ENCODE measurements at places on chromosomes 1 and 21.

DNA sequence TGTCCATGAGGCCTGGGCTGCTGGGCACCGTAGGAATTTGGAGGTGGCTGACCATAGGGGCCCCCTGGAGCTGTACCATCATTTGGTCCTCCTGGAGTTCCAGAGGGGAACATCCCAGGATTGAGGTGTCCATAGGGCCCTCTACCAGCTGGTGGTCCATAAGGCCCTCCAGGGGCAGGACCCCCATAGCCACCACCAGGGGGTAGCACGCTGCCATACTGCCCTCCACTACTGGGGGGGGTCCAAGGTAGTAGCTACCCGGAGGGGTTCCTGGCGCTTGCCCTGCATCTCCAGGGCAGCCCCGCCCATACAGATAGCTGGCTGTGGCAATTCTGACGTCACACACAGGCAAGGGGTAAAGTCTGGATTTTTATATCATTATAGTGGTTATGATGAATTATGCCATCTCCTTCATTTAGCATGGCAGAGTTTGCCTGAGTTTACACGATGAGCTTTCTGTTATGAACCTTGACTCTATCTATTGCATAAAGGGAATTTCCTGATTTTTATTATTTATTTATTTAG lies 13.2 kb downstream of the MDM4 start:
- no peak for DNase-seq

GRCh38 chr1:19665496-19666465 lies 1.1 kb downstream of the HTR6 start:
- DNase-seq: peak; percentile 59

- DNase-seq: peak; percentile 87
These were observed 36.4 kb upstream of the JAK1 start for GRCh38 chr1:65002508-65003315.

- peak; percentile 66 for DNase-seq
These were observed 849 bp downstream of the NFIA start for GRCh38 chr1:61083013-61083806.

GRCh38 chr1:31562707-31563360 lies 13.5 kb upstream of the TINAGL1 start:
- DNase-seq: no peak

- peak; percentile 45 for DNase-seq
These were observed 13.7 kb downstream of the LGR6 start for GRCh38 chr1:202207292-202207691.

GRCh38 chr1:118992868-118993699 lies 4.9 kb upstream of the TBX15 start:
- peak; percentile 55 for DNase-seq

GRCh38 chr1:60510162-60510561 lies 436.6 kb upstream of the C1orf87 start:
- no peak for DNase-seq

DNA sequence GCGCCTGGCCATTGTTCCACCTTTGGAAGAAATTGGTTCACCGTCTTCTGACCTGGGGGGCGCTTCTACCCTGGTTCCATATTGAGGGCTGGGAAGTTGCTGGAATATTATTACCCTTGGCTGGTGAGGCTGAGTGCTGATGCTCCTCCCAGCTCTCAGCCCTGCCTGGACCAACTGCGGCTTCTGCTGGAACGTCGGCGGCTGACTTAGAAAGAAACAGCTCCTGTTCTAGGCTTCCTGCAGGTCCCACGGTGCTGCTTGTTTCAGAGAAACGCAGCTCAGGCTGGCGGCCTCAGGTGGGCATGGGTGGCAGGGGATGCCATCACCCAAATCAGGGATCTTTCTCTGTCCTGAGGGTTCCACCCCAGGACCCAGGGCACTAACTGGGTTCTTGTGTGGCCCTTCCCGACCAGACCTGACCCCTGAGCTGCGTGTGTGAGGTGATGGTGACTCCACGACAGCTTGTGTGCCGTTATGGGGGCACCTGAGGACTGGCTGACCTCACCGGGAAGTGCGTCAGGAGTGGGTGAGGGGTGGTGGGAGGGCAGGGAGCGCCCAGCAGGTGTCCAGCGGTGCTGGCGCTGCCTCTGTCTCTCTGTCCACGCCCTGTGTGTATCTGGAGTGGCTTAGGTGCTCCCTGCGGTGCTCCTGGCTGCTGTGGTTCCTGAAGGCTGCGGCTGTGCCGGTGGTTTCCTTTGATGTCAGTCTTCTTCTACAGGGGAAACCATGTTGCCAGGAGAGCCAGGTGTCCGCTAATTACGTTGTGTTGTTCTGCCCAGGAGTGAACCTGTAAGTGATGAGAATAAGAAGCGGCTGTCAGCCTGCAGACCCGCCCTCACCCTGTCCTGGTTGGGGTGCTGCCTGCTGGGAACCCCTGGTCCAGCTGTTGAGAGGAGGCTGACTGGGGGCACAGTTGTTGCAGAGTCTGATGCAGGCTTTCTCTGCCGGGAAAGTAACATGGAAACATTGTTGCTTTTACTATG lies 8.9 kb downstream of the SKI start:
- no peak for DNase-seq

GRCh38 chr21:41432562-41433460 lies 6.8 kb downstream of the MX1 start:
- no peak for DNase-seq

DNA sequence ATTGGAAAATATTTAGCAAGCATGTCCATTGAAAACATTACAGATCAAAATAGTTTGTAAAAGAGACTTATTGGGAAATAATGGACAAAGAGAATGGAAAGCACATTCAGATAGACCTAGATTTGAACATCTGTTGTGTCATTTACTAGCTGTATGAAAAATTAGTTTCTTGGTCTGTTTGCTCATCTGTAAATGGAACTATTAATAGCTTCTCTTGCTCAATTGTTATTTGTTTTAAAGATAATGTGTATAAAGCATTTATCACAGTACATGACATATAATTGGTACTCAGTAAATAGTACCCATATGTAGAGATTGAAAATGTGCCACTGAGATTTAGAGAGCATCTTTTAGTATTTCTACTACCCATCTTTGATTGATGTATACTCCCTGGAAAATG lies 25.9 kb downstream of the RPAP2 start:
- DNase-seq: no peak

- DNase-seq: no peak
These were observed 3.6 kb downstream of the C1orf232 start for GRCh38 chr1:26164861-26165842.

- peak; percentile 87 for DNase-seq
These were observed at the start of gene PTGER3 for GRCh38 chr1:71047635-71048607. Gene PTGER3 (minus strand): TSS chr1:71047816. CDS start chr1:71047577, 239 bp downstream.

DNA sequence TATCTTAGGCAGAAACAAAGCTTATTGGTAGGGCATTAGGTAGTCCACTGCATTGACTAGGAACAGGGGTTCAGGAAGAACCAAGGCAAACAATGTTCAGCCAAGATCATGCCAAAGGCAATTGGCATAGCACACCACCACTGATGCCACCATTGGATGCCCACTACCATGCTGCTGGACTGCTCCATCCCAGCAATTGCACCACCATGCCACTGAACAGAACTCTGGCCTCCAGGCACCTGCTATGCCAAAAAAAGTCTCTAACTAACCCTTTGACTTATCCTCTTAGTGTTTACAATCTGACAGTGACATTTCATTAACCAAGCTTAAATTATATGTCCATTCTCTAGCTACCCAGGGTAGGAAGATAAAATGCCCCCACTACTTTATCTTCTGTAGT lies 509.6 kb upstream of the CAMK1G start:
- no peak for DNase-seq

DNA sequence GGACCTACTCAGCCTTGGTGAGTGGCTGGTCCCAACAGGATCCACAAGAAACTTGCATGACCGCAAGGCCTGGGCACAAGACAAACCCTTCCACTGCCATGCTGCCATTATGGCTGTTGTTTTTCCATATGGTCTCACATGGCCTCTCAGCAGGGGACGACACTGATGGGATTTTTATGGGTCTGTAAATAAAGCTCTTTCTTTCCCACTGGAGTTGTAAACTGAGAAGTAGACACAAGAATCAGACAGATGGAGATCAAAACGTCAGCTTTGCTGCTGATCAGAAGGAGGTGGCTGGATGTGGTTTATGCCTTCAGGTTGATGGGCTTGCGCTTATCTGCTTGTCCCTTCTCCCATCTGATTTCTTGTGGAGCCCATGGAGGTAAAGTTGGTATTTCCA lies 138.1 kb upstream of the KCNJ6 start:
- no peak for DNase-seq

DNA sequence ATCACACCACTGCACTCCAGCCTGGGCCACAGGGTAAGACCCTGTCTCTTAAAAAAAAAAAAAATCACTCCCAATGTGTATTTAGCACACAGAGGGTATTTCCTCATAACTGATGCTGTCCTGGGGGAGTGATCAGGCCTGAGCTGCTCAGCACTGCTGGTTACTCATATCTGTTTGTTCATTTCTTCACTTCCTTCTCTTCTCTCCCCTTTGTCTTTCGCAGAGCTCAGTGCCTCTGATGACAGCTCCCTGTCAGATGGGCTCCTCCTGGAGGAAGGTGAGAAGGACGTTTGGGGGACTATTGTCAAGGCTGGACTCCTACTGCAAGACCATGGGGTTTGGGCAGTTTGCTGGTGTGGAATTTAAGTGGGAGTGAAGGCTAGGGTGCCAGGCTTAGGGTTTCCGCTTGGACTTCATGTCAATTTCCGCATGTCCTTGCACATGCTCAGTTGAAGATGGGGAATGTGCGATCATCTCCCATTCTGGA lies 13.0 kb downstream of the INAVA start:
- no peak for DNase-seq

DNA sequence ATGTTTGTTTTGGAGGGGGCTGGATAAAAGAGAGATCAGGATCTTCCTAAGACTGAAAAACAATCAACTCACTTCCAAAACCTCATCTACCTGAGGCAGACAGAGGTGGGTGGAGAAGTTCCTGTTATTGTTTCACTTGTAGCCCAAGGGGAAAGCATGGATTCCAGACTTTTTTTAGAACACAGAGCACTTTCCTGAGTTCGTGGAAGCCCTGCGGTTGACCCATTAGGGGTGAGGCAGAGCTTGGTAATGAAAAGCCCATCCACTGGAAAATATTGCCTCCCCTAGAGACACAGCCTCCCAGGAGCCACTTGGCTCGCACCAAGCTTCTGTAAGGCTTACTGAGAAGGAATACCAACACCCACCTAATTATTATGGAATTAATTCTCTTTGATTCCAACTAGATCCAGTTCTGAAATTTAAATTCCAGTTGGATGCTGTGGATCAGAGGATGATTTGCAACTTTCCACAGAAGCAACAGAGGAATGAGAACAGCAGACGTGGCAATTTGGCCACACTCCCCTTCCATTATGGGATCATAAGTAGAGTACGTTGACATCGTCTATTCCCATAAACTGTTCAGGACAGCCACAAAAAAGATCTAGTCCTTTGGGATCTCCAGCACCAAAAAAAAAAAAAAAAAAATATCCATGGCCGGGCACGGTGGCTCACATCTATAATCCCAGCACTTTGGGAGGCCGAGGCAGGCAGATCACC lies 4.1 kb upstream of the PEF1 start:
- no peak for DNase-seq

GRCh38 chr1:93753791-93754763 lies 72.4 kb upstream of the BCAR3 start:
- DNase-seq: no peak

DNA sequence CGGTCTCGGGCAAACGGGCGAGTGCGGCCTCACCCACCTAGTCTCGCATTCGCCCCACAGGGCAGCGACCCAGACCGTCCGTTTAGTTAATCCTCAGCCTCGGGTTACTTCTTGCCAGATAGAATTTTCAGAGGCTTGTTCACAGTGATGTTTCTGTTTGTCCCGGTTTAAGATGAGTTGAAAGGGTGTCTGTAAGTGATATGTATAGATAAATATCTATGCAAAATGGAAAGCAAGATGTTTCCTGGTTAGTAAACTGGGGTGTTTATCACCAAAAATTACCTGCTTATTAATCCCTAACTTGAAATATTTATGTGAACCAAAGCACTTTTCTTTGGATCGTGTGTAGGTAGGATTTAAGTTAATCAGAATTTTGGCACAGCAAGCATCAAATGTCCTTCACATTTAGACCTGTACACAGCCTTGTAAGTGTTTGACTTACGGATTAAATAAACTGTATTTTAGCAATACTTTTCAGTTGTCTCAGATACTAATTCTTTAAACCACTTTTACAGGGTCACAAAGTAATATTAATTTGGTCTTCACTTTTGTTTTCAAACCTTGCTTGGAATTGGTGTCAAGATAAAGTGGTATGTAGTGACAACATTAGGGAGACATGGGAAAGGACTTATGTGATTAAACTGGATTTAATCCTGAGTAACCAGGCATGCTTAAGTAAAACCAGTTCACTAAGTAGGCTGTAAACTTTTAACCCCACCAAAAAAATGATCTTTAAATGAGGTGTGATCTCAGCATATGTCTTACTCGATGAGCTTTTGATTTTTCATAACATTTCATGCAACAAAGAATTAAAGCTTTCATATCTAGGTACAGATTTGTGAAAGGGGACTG lies 914 bp downstream of the ZNF326 start:
- DNase-seq: no peak

DNA sequence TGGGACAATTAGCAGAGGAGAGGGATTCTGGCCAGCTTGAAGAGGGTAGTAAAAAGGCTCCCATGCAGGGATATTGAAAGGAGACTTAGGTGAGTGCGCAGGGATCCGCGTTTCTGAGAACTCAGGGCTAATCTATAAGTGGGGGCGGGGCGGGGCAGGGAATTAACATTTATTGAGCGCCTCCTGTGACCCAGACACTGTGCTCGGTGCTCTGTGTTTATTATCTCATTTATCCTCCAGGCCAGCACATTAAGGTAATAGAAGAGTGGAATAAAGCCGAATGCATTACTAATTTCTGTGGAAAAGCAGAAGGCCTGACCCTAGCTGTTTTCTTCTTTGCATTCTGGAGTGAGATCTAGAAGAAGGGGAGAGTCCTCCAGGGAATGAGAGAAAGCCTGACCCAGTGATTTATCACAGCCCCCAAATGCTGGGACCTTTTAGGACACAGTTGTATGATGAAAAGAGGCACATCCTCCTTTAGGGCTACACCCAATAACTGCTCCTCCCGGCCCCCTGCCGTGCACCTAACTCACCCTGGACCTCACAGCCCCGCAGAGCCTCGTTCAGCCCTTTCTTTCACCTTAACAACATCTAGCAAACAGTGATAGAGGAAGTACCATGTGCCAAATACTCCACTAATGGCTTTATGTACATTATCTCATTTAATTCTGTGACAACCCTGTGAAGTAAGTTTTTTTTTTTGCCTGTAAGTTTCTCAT lies 317.6 kb downstream of the PBX1 start:
- DNase-seq: peak; percentile 33

- no peak for DNase-seq
These were observed 9.4 kb downstream of the PLEKHA6 start for GRCh38 chr1:204350312-204350711.

GRCh38 chr1:61005614-61006580 lies 76.5 kb upstream of the NFIA start:
- DNase-seq: peak; percentile 83

DNA sequence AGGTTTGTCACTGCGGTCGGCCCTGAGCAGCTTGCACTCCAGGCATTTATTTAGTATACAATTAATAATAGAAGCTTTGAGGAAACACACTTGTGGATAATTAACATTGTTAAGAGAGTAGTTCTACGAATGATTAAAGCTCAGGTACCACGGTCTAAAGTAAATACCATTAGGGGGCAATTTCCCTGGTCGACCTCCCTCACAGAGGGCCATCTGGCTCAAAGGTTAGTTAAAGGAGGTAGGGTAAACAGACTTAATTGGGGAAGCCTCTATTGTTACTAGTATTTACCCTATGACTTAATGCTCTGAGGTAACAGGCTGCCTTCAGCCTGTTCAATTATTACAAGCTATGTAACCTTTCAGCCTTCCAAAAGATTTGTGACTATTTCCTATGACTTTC lies 122.3 kb upstream of the SLC44A3 start:
- no peak for DNase-seq
